ENCODE measurements at places on chromosomes 4 and X.

GRCh38 chrX:45842926-45843315 lies 642.2 kb upstream of the DIPK2B start:
- DNase-seq = no peak

GRCh38 chr4:83112231-83112630 lies 2.3 kb downstream of the PLAC8 start:
- DNase-seq = no peak

DNA sequence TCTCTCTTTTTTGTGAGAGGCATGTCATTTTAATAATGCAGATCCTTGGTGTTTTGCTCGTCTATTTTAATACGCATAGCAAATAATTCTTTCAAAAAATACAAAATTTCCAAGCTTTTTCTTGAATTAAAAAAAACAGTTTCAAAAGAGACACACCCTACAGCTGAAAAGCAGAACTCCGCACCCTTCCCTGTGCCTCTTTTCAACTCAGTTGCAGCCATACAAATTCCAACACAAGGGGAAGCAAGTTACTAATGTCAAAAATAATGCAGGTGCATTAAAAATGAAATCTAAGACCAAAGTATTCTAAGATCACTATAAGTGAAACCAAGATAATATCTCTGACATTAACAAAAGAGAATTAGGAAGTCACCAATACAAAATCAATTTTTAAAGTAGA lies 66.6 kb downstream of the NR3C2 start:
- no peak for DNase-seq

GRCh38 chr4:106569146-106570031 lies 200.8 kb upstream of the GIMD1 start:
- no peak for DNase-seq

- DNase-seq = no peak
These were observed 86.9 kb downstream of the EGF start for GRCh38 chr4:109999585-109999912.

Measured in T-helper 22 cell (primary cell).